Left lung (tissue), 14 donors: ENCODE measurements at places on chromosomes 3 and 15. TPM values are rescaled to one million over a fixed set of nuclear protein-coding genes. Genes with fewer than 3 reads are reported as not detected.

ISLR gene
- polyA plus RNA-seq: 53.2 TPM

KBTBD8 gene
- polyA plus RNA-seq: 1.8 TPM

SOX14 gene
- not detected for polyA plus RNA-seq

STRIT1 gene
- polyA plus RNA-seq: 0.20 TPM

DNA sequence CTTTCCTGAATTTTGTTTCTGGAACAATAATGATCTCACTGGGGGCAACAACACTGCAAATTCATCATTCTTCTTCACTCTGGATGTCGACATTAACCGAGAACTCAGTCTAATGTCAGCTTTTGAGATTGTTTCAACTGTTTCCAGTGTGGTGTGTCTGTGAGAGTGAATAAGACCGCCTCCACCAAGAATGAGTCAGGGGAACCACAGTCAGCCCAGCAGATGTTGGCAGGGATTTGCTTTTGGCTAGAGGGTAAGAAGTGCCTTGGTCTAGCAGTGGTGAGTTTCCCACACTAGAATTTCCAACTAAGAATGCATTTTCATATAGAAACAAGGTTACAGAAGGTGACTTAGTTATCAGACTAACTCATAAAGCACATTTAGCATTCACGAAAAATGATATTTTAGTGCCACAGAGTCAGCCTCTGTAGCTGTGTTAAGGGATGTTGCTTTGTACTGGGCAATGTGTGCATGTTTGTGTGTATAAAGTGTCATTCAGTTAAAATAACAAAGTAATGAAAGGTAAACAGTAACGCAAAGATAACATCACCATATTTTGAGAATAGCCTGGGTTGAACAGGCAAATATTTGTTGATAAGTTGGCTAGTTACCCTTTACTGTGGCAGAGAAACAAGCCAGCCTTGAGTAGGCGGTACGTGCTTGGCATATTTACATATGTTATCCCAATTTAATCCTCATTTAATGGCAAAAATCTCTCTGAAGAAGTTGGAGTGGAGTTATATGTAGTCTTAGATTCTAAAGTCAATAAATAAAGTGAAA is 33.8 kb downstream of the DRD3 start:
- DNase-seq: peak; percentile 38

DNA sequence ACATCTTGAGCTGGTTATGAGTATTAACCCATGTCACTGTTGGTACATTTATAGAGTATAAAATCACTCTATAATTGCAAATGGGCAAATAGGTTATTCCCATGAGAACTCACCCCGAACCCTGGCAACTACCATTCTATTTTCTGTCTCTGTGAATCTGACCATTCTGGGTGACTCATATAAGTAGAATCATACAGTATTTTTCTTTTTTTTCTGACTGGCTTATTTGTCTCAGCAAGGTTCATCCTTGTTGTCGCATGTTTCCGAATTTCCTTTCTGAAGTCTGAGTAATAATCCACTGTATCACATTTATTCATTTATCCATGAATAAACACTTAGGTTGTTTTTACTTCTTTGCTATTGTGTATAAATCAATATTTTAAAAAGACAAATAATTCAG is 59.9 kb upstream of the CHRM5 start:
- DNase-seq: no peak

- DNase-seq: no peak
Measured at GRCh38 chr15:69962561-69962960, 135.2 kb downstream of the TLE3 start.

- DNase-seq: no peak
Measured at GRCh38 chr3:139674571-139675260, 3.1 kb downstream of the NMNAT3 start.

GRCh38 chr3:161212906-161213305 is 8.2 kb upstream of the NMD3 start:
- no peak for DNase-seq

GRCh38 chr3:16916840-16917239 is 32.1 kb downstream of the PLCL2 start:
- DNase-seq: no peak
